Activated T-cell treated with anti-CD3 and anti-CD28 coated beads for 48 hours (primary cell): ENCODE measurements at places on chromosomes 2 and 18.

- DNase-seq, result no peak
Measured at GRCh38 chr2:122514451-122514996, 759.1 kb downstream of the TSN start.

GRCh38 chr2:120511947-120512710 is 166.2 kb downstream of the INHBB start:
- DNase-seq, result no peak

DNA sequence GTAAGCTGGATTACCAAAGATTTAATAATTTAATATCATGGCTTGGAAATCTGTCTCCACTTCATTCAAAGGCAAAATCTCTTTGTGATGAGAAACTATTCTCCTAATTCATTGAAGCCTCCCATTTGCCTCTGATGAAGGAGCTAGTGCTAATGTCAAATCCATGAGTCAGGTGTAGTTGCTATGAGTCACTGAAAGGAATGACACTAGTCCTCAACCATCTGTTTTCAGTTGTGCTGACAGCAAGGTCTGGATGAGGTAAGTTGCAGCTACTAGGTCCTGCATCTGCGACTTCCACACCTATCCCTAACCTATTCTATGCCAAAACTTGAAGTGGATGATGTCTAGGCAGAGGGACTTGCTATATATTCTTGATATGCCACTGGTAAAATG is 324.0 kb upstream of the UBE2E3 start:
- no peak for DNase-seq

DNA sequence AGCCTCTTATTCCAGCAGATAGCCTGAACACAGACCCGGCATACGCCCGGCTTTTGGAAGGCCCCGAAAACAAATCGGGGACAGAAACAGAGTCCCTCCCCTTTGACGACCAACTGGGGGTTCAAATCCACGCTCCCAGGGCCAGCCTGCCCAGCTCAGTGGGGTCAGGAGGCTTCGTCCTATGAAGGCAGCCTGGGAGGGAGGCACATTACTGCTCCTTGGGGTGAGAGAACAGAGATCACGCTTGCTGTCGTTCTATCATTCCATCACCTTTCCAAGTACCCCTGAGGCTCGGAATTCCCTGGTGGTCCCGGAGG is 208.8 kb upstream of the SALL3 start:
- no peak for DNase-seq

GRCh38 chr2:97769711-97770110 is 56.3 kb downstream of the ZAP70 start:
- no peak for DNase-seq

DNA sequence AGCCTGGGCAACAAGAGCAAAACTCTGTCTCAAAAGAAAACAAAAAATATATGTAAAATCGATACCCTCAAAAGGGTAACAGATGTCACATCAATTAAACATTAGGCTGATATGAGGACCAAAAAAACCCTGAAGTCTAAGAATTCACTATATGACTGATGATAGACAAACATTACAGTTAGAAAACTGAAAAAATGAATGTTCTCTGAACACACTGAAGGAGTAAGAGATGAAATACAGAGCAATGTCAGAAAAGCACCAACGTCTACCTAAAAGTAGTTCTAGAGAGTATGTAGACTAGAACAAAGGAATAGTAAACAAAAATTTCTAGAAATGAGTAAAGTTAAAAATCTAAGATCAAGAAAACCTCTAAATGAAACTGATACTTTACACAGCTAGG is 81.9 kb downstream of the SLC66A3 start:
- no peak for DNase-seq

GRCh38 chr2:239311132-239312040 is 89.4 kb downstream of the HDAC4 start:
- DNase-seq, result no peak

DNA sequence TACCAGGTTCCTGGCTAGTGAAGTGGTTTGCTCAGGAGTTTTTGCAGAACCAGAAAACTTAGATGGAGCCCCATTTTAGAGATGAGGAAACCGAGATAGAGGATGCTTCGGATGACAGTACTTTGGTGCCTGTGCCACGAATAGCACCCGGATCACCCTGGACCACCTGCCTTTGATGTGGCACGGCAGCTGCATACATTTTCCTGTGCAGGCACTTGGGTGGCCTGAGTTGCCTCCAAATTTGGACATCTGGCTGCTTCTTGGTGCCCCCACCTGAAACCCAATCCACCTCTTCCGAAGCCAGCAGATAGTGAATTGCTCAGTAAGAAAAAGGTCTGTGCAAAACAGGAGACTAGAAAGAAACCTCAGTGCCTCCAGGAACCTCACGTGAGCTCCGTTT is 140.6 kb upstream of the ID2 start:
- DNase-seq, result no peak

- DNase-seq, result peak; percentile 18
Measured at GRCh38 chr2:45651415-45652089, at the start of gene PRKCE. Gene PRKCE (plus strand): TSS chr2:45651675.

DNA sequence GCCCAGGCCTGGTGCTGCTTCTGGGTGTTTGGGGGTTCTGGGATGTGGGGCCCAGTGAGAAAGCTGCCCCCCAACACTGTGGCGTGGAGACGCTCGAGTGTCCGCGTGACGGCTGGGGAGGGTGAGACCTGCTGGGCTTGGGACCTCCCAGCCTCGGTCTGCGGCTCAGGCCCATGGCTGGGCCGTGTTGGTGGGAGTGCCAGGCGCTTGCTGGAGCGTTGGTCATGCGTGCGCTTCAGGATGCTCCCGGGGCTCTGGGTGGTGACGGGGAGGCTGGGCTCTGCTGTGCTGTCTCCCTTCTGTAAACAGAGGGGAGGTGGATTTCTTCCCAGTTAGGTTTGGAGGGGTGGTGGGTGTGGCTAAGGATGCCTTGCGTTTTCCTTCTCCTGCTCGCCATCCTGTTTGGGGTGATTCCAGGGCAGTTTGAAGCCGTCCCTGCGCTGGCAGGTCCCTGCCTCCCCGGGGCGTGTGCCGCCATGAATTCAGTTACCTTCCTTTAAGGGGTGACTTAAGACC is 606 bp downstream of the GAL3ST2 start:
- no peak for DNase-seq

- DNase-seq, result no peak
Measured at GRCh38 chr18:46262856-46263255, 158.7 kb downstream of the HAUS1 start.

- no peak for DNase-seq
Measured at GRCh38 chr2:30871980-30872789, 64.9 kb upstream of the CAPN13 start.

- no peak for DNase-seq
Measured at GRCh38 chr2:168851674-168852320, 38.4 kb downstream of the SPC25 start.

DNA sequence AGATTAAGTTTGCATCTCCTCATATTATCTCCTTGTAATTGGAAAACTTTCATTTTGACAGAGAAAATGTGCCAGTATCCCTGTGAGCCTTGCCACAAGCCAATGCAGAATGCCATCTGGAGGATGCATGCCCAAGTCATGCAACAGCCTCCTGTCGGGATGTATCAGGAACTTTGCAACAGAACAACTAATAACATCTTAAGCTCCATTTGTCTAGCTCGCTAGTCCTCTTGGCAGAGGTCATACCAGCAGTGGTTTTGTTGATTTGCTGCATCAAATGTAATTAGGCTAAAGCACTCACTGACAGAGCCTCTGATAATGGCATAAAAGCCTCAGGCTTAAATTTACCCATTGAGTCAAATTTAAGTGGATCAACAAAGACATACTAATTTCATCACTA is 125.8 kb downstream of the UBE2E3 start:
- no peak for DNase-seq

DNA sequence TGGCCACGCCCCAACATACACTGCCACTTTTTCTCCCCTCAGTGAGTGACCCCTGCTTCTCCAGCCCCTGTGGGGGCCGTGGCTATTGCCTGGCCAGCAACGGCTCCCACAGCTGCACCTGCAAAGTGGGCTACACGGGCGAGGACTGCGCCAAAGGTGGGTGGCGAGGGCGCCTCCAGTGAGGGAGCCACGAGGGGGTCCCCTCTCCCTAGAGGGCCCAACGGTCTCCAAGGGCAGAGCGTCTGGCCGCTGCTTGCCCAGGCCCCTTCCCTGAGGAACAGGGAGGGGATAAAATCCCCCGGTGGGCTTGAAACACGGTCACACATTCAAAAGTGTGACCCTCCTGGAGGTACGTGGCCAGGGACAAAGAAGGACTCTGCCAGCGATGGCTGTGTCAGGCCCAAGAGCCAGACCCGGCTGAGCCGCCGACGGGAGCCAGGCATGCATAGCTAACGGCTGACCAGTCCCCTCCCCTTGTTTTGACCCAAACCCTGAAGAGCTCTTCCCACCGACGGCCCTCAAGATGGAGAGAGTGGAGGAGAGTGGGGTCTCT is 37.2 kb downstream of the MTERF4 start:
- no peak for DNase-seq

DNA sequence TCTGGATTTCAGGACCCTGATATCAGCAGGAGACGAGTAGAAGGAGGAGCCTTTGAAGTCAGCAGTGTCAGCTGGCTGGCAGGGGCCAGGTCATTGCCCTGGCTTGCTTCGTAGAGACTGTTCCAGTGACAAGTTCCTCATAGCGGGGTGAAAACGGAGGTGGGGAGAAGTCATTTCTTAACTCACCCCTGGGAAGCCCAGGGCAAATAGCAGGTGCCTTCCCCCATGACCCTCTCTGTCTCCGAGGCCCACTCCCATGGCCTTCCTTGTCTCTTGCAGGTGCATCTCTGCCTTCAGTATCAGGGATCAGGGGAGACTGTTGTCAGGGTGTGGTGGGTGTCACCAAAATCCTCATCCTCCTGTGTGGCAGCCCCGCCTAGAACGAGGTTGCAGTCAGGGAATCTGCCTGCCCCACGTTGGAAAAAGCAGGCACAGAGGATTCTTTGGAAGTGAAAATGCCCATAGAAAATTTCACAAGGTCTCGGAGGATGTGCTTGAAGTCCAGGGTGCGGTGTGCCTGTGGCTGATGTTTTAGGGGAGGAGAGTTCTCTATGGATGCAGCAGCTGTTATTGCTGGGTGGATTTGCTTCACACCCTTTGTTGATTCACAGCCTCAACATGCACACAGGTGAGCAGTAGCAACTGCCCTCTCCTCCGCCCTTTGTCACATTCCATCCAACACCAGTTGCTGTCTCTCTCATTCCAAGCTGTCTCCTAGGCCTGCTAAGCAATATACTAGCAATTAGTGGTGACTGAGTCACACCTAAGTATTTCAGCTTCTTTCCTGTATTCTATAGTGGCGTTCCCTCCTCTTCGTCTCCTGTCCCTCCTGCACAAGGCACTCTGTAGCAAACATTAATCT is 142.6 kb upstream of the FHL2 start:
- no peak for DNase-seq

DNA sequence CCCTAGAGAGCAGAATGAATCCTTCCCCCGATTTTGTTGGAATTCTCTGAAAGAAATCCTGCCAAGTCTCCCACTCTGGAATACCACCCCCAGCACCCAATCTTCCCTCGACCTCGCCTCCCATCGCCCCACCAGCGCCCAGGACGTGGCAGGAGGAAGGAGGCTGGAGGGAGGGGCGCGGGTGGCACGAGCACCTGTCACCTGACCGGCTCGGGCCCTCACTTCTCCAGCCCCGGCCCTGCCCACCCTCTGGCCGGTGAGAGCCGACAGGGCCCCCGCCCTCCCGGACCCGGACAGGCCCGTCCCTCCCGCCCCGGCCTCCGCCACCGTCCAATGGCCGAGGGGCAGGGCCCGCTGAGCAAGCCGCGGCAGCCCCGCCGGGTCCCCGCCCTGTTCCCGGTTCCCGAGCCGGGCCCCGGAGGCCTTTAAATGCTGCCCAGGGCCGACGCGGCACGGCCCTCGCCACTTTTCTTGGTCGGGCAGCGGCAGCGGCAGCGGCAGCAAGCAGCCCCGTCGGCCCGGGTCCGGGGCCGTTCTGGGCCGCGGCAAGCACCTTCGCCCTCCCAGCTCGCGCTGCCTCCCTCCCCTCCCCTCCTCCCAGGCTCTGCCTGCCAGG is at the start of gene LGALSL:
Gene LGALSL (plus strand): TSS at position 393 of the 616 bp plus-strand sequence. CDS start 384 bp downstream, outside the sequence.
- no peak for DNase-seq

- no peak for DNase-seq
Measured at GRCh38 chr2:45055162-45055605, 45.9 kb upstream of the SIX2 start.

DNA sequence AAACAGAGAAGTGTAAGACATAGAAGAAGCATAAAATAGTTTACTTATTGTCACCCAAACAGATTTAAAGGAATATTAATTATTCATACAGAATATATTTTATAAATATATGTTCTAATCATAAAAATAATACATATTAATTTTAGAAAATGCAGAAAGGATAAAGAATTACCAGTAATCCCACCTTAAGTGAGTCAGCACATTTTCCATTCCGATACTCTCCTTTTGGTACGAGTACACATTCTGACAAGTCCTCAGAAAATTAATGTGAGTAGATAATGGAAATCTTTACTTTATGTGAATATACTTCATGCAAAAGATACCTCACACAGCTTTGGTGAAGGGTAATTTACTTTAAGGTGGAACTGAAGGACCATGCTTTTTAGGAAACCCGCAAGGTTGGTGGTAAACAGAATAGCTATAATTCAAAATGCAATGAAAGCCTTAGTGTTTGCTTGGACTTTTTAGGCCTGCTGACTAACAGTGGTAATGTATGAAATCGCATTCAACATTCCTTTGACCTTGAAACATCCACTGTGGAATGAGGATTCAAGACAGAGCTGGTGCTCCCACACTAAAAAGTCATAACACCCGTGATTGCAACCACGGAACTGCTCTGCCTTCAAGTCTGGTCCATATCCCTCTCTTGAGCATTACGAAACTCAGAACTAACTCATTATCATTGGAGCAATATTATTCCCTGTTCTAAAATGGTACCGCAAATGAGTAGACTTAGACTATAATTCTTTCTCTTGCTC is 28.1 kb upstream of the HTR2B start:
- no peak for DNase-seq

DNA sequence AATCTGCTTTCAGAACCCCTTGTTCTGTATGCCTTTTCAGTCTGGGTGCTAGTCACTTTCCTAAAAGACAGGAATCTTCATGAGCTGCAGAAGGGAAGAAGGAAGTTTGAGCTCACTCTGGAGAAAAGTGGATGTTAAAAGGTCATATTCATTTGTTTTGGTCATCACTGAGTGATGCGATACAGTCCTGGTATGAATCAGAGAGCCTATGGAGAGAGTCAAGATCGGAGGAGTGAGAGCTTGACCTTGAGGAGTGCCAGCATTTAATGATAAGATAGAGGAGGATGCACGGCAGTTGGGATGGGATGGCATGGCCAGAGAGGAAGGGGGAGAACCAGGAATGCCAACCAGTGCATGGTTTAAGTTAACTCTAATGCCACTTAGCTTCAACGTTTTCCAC is 19.6 kb downstream of the USP39 start:
- no peak for DNase-seq

DNA sequence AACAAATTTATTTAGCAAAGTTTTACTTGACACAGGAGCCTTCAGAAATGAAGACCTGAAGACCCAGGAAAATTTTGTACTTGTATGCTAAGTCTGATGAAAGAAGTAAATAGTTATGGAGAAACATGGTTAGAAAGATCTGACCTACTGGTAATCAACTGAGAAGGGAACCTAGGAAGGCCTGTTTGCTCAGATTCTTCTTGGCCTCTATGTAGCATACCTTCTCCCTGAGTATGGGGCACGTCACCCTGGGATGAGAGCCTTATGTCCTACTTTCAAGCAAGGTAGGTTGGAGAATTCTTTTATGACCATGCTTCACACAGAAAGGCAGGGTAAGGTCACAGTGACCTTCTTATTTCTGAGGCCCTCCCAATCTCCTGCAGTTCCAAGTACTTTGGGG is 178.6 kb upstream of the CREB1 start:
- DNase-seq, result no peak
